Activated naive CD4-positive, alpha-beta T cell (primary cell): ENCODE measurements at places on chromosomes 7 and 10.

DNA sequence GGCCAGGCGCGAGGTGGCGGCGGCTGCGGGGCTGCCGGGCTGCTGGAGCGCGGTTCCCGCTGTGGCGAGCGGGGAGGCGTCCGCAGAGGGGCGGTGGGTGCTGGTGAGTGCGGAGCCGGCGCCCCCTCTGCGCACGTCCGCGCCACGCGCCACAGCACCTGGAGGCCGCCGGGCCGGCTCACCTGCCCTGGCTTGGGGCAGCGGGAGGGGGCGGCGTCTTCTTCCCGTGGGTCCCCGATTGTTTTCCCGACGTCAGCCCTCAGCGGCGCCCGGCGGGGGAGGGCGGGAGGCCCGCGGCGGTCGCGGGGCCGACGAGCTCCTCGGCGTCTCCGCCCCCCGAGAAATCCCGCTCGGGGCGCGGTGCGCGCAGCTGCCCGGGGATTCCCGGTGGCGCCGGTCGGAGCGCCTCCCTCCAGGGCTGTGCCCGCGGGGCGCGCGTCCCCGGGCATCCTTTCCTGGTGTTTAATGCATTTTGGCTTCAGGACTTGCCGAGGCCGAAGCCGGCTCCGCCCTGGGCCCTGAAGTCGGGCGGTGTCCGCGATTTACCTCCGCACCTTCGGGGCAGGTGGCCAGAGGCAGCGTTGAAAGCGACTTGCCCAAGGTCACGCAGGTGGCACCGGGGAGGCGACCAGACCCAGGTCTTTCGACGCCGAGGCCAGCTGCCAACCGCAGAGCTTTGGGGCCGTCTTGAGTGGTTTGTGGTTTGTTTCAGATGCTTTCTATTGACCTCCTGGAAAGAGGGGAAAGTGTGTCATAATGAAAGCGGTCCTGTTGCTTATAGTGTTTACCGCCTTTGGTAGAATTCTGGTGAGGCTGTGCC lies 561 bp downstream of the PLEKHA1 start:
- DNase-seq = peak; percentile 24

- DNase-seq = no peak
These were observed 29.1 kb downstream of the ACTA2 start for GRCh38 chr10:88923520-88923919.

GRCh38 chr7:94439893-94440381 lies 45.2 kb downstream of the COL1A2 start:
- DNase-seq = no peak

DNA sequence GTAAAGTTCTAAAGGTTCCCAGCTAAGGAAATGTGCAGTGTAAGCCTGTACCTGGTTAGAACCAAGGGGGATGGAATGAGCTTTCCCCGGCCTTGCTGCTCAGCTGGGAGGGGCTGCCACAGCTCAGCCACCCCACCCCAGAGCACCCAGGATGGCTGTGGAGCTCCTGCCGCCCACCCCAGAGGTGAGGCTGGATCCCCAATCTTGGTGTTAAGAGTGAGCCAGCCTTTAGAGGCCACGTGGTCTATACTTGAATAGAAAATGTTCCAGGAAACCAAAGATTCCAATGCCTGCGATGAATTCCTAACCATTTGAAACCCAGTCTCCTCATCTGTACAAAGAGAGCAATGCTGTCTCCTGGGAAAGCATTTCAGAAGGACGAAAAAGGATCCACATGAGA lies 16.5 kb downstream of the DIP2C start:
- DNase-seq = no peak

- no peak for DNase-seq
These were observed 10.3 kb downstream of the SLC13A4 start for GRCh38 chr7:135717693-135718092.

- no peak for DNase-seq
These were observed 63.7 kb downstream of the PRKG1 start for GRCh38 chr10:51137756-51138529.

- DNase-seq = no peak
These were observed 23.1 kb downstream of the GBF1 start for GRCh38 chr10:102268375-102268888.

DNA sequence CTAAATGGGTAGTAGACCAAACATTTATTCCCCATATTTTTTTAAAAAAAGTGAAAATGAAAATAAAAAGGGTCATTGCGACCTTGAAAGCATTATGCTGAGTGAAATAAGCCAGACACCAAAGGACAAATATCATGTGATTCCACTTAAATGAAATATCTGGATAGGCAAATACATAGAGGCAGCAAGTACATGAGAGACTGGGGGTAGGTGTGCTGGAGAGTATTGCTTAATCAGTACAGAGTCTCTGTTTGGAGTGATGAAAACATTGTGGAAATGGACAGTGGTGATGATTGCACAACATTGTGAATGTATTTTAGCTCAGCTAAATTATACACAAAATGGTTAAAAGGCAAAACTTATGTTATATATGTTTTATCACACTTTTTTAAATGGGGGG lies 169.4 kb downstream of the AKR1D1 start:
- DNase-seq = no peak

DNA sequence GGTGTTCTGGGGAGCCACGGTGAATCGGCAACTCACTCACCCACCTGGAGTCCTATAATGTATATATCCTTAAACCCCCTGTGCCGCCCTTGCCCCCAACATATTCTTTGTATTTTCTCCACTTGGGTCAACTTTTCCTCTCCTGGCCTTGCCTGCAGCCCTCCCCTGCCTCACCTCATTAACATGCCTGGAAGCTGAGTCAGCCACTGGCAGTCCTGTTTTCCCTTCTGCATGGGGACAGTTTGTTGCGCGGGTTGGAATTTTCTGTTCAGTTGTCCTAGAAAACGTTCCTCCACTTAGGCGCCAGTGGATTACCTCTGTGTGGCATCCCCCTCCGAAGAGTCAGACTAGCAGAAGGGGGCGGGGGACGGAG lies 97.4 kb downstream of the C10orf105 start:
- no peak for DNase-seq

- DNase-seq = no peak
These were observed 27.0 kb downstream of the PAPOLB start for GRCh38 chr7:4834601-4835397.

DNA sequence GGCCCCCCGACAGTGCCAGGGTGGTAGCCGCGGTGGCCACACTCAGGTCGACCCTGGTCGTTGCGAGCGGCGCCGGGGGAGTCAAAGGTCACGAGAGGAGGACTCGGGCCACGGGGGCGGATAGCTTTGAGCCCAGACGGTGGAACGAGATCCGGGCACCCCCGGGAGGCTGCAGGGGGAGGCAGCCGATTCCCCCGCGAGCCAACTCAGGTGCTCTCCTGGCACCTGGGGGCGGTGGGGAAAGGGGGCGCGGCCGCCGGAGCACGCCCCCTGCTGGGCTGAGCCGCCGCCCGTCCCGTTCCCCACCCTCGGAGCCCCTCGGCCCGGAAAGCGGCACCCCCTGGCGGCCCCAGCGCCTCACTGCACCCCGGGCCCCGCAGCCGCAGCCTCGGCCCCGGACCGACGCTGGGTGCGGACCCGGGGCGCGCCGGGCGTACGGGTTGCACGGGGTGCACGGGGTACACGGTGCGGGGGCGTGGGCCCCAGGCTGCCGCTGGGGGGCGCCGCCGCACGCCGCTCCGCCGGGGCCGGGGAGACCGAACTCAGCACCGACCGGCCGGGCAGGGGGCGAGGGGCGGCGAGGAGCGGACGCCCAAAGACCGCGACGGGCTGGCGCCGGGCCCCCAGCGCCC lies 521 bp upstream of the NYAP1 start:
- DNase-seq = peak; percentile 65

- DNase-seq = no peak
These were observed 66.6 kb downstream of the CAV1 start for GRCh38 chr7:116591202-116592040.

DNA sequence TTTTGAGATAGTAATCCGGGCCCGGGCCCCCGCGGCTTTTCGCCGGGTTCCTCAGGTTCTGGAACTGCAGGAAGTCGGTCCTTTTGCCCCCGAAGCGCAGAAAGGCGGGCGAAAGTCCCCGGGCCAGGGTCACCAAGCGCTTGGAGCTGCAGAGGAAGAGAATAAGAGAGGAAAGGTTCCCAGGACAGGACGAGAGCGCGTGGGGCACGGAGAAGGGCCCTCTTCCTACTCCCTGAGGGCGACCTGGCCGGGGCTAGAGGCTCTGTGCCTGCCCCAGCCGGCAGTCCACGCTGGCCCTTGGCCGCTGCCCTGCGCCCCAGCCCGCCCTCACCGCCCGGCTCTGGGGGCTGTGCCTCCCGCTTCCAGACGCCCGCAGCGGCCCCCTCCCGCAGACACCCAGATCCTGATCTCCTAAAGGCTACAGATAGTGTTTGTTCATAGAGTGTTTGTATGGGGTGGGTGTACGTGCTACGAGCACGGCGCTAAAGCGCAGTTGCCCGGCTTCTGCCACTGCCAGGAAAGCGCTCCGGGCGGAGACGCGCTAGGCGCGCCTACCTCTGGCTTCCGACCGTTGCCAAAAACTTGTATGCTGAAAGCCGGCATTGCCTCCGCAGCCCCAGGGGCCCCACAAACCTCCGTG lies 3.2 kb downstream of the HPSE2 start:
- no peak for DNase-seq

DNA sequence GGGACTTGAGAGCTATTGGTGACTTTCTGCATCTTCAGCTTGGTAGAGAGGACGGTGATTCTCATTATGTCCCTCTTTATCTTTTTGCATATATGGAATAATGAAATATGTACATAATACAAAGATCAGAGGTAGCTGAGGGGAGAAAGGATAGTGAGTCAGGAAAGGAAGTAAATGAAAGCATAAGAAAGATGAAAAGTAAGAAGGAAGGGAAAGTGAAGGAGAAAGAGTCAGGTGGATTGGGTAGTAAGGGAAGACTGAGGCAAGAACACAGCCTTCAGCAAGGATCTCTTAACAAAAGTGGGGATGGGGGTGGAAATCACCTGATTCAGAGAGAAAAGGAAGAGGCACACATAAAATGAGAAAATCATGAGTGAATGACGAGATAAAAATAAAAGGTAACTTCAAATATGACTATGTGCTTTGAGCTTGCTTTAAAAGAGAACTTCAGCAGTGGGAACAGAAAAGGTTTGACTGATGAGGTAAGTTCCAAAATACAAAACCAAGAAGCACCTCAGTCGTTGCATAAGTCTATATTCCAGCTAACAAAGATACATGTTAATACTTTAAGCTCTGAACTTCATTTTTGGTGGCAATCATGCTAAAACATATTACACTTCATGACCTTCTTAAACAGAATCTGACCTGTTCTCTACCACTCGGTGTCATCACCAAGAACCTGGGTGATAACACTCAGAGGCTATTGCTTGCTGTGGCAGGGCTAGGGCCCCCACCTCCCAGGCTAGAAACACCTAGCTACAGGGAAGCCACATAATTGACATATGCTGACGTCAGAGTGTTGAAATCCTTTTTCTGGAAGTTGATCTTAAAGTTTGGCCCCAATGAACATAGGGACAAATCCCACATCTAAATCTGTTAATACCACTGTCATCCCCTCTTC lies 32.9 kb downstream of the NRCAM start:
- no peak for DNase-seq

GRCh38 chr7:91276909-91277308 lies 12.7 kb downstream of the FZD1 start:
- no peak for DNase-seq

GRCh38 chr7:34211018-34211417 lies 305.7 kb downstream of the BMPER start:
- DNase-seq = no peak

GRCh38 chr7:66913118-66914037 lies 7.6 kb upstream of the TMEM248 start:
- DNase-seq = no peak

- DNase-seq = no peak
These were observed 495.1 kb upstream of the POT1 start for GRCh38 chr7:125424721-125425120.

GRCh38 chr10:1737222-1738061 lies at the start of gene ADARB2:
Gene ADARB2 (minus strand): TSS chr10:1737525.
- no peak for DNase-seq

- DNase-seq = peak; percentile 20
These were observed 133.5 kb upstream of the PRSS58 start for GRCh38 chr7:142391191-142391992.

GRCh38 chr10:30789806-30790205 lies 160.3 kb upstream of the LYZL2 start:
- no peak for DNase-seq

- no peak for DNase-seq
These were observed 17.3 kb upstream of the ARL4A start for GRCh38 chr7:12670000-12670729.

DNA sequence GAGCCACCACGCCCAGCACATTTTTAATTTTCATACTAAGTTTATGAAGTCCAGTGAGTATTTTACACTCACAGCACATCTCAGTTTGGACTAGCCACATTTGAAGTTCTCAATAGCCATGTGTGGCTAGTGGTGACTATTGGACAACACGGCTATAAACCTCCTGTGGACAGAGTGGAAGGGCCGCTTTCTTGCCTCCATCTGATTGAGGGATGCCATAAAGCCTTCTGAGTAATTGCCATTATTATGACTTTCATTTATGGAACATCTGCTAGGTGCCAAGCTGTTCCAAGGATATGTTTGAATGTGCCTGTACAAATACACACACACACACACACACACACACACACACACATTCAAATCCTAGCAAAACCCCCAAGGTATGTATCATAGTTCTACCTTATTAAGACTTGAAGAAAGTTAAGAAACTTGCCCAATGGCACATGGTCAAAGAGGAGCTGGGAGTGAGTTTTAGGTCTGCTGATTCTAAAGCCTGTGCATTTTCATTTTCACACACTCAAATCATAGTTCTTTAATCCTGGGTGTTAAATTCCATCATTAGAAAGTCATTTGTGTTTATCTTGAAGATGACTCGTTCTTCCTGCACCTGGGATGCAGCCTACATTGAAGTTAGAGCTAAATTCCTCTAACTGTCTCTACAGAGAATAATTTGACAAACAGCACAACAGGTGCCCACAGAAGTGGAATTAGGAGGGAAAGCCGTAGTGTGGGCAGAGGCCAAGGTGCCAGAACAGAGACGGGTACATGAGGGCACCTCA lies 143.3 kb downstream of the PKD1L1 start:
- DNase-seq = no peak

GRCh38 chr10:86246279-86246940 lies 120.2 kb downstream of the GRID1 start:
- no peak for DNase-seq

DNA sequence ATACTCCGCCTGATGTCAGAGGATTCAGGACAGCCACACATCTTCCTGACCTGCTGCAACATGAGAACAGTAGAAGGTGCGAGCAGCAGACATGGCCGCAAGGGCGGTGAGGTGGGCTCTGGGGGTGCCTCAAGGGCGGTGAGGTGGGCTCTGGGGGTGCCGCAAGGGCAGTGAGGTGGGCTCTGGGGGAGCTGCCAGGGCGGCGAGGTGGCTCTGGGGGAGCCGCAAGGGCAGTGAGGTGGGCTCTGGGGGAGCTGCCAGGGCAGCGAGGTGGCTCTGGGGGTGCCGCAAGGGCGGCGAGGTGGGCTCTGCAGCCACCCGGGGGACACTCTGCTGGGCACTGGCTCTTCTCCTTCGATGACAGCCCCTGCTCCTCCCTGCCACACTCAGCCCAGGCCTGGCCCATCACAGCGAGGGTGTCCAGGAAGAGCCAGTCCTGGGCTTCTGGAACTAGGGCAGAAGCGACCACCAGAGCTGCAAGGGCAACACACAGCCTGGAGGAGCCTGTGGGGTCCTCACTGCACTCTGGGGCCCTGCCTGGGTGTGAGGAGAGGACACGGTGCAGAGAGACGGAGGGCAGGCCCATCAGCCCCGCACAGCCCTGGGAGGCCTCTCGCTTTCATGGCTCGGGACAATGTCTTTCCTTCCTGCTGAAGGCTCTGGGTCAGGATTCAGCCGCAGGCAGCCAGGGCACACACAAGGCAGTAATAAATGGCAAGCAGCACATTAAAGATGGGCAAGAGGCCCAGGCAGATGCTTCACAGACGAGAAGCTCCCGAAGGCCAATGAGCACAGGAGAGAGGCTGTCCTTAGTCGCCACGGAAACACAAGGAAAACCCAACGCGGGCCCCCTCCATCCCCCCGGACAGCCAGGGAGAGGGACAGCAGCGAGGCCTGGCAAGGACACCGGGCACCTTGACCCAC lies 42.5 kb downstream of the STK32C start:
- no peak for DNase-seq
